AG08396 (cell line): ENCODE measurements at places on chromosomes 5 and 9.

DNA sequence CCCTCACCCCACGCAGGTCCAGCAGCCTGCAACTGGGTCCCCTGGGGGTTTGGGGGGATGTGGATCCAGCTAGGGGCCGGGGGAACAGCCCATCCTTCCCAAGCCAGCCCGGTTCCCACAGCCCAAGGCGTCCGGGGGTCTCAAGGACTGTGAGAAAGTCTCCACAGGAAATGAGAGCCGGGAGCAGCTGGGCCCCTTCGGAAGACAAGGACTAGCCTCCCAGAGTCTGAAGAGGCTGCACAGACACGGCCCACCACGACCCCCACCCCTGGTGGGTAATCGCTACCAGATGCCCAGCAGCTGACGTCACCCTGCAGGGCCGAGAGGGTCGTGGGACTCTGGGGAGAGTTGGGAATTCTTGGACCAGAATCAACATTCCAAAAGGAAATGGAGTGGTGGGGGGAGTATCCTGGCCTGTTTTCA is 10.5 kb downstream of the SH2D3C start:
- no peak for DNase-seq

GRCh38 chr9:135087489-135087792 is at the start of gene OLFM1:
Gene OLFM1, plus strand, starts transcription at chr9:135087668. Its CDS starts 322 bp downstream, at chr9:135087990.
- DNase-seq: peak; percentile 90

- DNase-seq: no peak
These were observed 88.5 kb upstream of the DAB2 start for GRCh38 chr5:39513236-39513635.

DNA sequence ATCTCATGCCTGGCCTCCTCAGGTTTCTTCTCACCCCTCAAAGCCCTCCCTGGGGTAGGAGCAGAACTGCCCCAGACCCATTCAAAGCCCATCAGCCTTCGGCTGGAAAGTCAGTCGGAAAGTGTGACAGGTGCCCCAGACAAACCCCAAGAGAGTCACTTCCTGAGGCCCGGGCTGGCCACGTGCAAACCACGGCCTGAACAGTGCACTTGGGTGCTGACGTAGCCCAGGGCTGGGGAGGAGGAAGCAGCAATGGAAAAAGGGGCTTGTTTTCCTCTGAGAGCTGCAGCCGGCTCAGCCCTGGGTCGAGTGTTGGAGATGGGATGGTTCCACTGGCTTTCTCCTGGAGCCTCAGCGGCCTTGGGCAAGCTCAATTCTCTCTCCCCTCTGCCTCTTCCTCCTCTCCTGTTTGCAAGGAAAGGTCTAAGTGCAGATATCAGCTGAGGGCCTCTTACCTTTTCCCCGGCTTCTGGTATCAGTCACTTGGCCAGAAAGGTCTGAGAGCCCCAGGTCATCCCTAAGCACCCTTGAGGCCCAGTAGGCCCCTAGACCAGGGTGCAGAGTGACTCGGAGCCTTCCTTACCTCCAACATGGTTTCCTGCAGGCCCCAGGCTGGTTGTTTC is 5.9 kb upstream of the EGR1 start:
- no peak for DNase-seq

- DNase-seq: no peak
These were observed 1.8 kb downstream of the CCL28 start for GRCh38 chr5:43410414-43410813.

DNA sequence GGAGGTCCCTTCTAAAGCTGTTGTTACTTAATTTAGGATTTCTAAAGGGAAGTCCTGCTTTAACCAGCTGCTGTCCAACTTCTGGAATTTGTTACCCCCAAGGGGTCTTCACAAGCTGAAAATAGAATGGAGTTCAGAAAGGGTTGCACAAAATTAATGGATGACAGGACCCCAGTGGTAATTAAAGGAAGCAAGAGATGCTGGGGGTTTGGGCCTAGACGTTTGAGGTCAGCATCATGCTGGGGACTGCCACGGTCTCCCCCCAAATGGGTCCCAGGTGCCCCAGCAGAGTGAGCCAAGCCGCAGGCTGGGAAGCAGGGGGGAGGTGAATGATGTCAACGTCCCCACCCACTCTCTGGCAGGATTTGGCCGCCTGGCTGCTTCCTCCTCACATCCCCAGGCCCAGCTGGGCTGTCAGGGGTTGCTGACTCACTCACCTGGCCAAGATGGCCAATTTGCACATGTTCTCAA is 97.5 kb upstream of the ARAP3 start:
- DNase-seq: no peak

DNA sequence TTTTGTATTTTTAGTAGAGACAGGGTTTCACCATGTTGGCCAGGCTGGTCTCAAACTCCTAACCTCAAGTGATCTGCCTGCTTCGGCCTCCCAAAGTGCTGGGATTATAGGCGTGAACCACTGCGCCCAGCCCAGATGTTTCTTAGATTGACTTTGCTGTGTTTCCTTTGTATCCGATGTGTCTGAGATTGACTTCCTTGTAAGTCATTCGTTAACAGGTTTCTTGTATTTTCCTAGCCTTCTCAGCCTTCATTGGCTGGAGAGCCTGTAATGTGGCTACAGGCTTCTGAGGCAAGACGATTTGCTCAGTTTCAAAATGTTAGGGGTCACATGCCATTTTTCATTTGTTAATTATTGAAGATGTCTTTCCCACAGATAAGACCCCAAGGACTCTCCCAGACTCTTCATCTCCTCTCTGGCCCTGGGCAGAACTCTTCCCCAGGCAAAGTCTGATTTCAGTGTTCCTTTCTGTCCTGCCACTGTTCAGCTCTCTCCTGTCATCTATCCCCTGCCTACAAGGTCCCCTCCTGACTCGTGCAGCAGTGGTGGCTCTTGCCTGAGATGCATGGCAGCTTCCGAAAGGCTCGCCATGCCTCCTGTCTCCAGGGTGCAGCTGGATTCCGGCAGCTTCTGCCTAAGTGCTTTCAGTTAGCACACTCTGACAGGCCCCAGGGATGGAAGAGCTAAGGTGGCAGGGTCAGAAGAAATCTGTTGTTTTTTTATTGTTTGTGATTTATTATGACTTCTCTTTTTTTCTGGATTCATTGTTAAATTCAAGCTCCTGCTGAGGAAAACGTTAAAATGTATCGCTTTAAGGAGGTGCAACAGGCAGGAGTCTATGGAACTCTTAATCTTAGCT is 206.4 kb downstream of the AOPEP start:
- DNase-seq: no peak

DNA sequence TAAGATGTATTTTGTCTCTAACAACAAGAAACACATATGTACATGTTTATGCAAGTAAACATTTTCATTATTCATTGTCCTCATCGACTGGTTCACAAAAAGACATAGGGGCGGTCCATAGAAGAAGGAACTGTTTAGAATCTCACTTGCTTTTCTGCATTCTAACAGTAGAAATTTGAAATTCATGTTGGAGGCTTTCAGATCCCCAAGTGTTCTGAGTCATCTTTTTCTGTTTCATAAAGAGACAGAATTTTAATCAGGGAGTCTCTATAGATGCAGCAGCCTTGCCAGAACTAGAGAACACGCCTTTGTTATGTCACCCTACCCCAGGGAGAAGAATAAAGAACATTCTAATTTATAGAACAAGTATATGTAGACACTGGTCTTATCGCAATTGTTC is 324.3 kb downstream of the GABRG2 start:
- no peak for DNase-seq

- no peak for DNase-seq
These were observed 113.7 kb downstream of the RASEF start for GRCh38 chr9:82949203-82949602.

GRCh38 chr9:117783828-117784227 is 79.6 kb downstream of the TLR4 start:
- no peak for DNase-seq

DNA sequence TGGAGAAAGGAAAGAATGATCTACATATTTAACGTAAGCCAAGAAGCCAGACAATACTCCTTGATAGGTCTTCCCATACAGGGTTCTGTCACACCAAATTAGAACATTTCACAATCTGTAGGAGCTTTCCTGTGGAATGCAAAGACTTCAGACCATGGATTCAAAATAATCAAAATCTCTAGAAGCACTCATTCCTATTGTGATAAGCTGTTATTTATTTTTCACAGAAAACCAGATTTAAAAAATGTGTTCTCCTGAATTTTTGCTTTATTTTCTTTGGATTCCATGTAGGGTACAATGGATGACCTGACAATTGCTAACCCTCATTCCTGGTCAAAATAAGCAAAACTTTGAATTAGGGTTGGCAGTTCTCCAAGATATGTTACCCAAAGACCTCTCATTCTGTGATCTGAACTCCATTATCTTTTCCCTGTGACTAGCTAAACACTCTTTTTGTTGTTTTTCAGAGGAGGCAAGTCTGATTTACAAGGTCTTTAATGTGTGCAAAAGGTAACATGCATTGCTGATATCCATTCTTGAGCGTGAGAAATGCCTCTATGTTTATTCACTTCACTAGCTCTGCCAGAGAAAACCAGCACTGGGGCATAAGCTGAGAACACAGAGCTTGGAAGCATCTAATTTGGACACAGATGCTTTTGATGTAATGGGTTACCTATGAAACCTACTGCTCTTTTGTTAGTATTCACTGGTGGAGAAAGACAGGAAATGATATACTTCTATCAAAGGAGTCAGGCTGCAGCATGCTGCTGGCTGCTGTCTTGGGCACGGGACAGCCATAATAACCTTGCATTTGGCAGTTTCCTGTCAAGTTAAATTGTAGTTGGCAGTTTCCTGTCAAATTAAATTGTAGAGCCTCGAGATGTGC is 31.4 kb downstream of the ACTBL2 start:
- DNase-seq: no peak

GRCh38 chr9:87708986-87709728 is 16.8 kb upstream of the CTSL start:
- no peak for DNase-seq

DNA sequence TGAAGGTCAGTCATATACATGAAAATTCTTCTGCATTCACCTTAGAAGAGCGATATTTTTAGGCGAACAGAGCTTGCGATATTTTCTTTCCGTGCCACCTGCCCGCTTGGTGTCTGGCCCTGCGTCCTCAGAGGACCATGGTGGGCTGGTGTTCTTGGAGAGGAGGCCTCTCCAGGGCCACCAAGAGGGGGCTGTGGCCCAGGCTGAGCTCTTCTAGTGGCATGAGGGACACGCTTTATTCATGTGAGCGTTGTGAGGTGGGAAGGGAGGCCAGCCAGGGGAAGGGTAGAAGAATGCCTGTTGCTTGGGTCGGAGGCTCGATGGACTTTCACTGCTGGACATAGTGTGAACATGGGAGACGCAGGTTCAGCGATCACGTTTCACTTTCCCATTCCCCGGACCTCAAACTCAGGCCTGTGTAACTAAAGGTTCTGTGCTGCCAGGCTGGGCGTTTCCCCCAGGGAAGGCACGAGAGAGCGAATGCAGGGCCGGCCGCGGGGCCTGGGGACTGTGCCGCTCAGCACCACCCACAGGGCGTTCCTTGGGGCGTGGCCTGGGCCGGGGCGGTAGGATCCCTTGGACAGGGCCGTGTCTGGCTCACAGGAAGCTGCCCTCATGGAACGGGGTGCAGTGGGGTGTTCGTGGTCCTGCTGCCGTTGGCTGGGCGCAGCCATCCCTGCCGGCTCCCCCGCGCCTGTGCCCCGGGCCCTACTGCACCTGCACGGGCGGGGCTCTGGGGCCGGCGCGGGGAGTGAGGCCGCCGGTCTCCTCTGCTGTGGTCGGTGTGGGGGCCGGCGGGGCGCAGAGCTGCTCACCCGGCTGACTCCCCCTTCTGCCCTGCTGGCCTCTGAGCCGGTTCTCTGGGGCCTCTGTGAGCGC is 40.7 kb upstream of the CLPTM1L start:
- DNase-seq: peak; percentile 90

DNA sequence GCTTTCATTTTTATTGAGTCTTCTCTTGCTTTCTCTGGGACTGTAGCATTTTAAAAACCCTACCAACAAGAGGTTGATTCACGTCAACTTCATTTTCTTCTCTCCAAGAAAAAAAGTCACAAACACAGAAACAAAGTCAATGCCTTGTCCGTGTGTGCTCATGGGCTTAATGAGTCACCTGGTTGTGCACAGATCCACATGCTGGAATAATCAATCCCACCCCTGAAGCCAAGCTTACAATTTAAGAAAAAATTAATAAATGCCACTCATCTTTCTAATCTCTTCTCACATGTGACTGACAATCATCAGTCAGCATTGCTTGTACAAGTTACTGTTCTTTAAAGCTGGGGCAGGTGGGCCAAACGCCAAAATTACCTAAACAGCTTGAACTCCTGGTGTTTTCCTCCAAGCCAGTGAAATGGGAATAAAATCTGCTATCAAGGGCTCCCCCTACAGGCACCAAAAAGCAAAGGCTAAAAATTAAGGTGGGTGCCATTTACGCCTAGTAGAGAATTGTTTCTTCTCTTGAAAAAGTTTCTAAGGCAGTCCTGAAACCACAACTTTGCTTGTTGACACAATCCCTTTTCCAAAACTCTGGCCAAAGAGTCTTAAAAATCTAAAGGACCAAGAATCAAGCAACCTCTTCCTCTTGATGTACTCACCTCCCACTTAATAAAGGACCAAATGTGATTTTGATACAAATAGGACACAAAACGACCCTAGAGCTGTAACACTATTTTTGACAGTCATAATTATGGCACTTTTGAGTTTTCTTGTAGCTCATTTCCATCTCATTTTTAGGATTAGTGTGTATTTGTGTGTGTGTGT is 21.3 kb downstream of the TRMO start:
- peak; percentile 47 for DNase-seq

DNA sequence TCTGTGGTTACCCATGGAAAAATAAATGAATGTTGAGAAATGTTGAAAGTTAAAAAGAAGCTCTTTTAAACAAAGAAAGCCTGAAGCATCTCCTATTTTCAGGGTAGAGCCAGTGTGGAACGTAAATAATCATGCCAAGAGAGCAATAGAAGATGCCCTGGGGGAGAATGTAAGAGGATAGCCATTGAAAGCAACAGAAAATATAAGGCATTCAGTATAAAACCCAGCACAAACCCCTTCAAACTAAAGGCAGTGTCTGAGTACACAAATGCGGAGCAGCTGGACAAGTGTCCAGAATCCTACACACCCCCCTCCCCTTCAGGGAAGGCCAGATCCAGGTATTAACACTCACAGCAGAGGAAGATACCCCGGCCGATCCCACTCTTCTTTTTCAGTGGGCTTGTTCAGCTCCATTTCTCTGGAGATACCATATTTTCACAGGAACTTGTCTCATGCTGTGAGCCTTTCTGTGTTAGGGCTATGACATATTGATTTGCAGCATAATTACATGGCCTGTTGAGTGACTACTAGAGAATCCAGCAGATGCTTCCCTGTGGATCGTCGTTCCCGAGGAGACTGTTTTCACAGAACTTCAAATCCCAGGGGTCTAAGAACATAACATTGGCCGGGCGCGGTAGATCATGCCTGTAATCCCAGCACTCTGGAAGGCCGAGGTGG is 101.2 kb downstream of the PLK2 start:
- DNase-seq: no peak

GRCh38 chr9:128718475-128718874 is 5.5 kb downstream of the ZDHHC12 start:
- DNase-seq: no peak

- DNase-seq: no peak
These were observed 35.8 kb upstream of the PLPP1 start for GRCh38 chr5:55570570-55570969.

- peak; percentile 85 for DNase-seq
These were observed at the start of gene DMRT2 for GRCh38 chr9:1050125-1050895. Gene DMRT2, plus strand, starts transcription at chr9:1050357. Its CDS starts 1,257 bp downstream, at chr9:1051614.

GRCh38 chr9:133114886-133115603 is 6.0 kb downstream of the RALGDS start:
- no peak for DNase-seq

GRCh38 chr5:95216136-95216955 is 68.5 kb downstream of the MCTP1 start:
- no peak for DNase-seq

- no peak for DNase-seq
These were observed 20.4 kb downstream of the ACO1 start for GRCh38 chr9:32404856-32405255.

GRCh38 chr5:134515801-134516200 is 9.7 kb upstream of the JADE2 start:
- no peak for DNase-seq

- DNase-seq: no peak
These were observed 17.5 kb downstream of the SLC31A1 start for GRCh38 chr9:113238859-113239232.
